ENCODE measurements at places on chromosomes 5 and 9. TPM values are rescaled to one million over a fixed set of nuclear protein-coding genes. Genes with fewer than 3 reads are reported as not detected.

Gene PCDHGA6
- 12.0 TPM for total RNA-seq

GRCh38 chr5:107541400-107541799 is 129.3 kb downstream of the EFNA5 start:
- DNase-seq, result no peak

DNA sequence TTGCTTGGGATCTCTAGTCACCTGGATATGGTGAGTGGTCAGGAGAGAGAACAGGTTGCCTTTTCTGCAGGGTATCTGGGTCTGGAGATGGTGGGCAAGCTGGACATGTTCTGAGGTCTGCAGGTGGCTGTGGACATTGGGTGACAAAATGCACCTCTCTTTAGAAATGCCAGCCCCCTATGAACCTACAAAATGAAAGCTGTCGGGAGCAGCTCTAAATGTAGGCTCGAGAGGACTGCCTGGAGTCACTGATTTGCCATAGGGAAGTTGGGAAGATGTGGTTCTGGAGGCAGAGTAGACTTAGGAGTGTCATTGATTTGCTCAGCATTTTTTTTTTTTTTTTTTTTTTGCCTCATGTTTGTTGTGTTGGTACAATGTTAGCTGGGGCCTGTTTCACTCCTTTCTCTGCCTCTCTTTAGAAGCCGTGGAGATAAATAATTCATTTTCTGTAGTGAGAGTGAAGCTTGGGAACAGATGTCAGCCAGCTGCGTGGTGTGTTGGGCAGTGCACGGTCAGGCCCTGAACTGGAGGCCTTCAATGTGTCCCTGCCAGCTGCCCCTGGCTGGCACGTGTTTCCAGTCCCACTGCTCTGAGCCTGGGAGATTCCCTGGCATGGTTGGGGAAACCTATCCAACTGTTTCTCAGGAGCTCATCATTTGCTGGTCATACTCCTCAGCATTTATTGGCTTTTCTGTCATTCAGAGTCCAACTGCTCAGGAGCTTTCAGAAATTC is 5.4 kb downstream of the RGS3 start:
- DNase-seq, result no peak

Gene DMRTA1
- total RNA-seq, result not detected

- no peak for DNase-seq
Observed at GRCh38 chr9:73153793-73154227, 2.1 kb downstream of the ANXA1 start.

- DNase-seq, result no peak
Observed at GRCh38 chr9:138050472-138051330, 173.1 kb downstream of the CACNA1B start.

- DNase-seq, result no peak
Observed at GRCh38 chr5:23013395-23013998, 160.4 kb upstream of the CDH12 start.

GRCh38 chr9:131721076-131721475 is 18.8 kb downstream of the RAPGEF1 start:
- no peak for DNase-seq

GRCh38 chr9:2494562-2494961 is 127.0 kb upstream of the VLDLR start:
- DNase-seq, result no peak

GRCh38 chr5:133230823-133231578 is 179.2 kb downstream of the HSPA4 start:
- no peak for DNase-seq

Measured in thoracic aorta (tissue), 2 donors.